ENCODE measurements at places on chromosomes 6 and 20.

GRCh38 chr6:3743541-3743940, 8.0 kb downstream of the PXDC1 start:
- DNase-seq: no peak

DNA sequence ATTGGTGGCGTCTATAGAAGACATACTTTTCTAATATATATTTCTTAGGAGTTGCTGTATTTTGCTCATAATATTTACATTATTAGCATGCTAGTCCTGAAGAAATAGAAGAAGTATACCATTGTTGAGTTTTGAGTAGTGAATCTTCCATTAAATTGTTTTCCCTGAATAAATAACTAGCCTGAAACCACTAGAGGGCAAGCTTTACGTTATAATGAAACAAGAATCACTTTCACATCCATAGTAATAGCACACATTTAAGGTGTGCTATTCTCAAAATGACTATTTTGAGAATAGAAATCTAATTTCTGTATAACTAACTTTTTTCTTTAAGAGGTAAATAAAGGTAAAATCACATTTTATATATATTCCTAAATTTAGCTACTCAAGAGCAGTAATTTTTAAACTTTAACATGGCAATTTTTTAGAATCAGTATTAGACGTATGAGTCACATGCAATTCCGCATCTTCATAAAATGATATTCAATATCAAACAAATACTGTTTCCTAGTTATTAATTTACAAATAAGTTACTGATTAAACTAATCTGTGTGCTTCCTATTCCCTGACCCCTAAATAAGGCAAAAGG, 213.2 kb upstream of the MANEA start:
- peak; percentile 58 for DNase-seq

GRCh38 chr20:63695424-63696305, 787 bp upstream of the TNFRSF6B start:
- no peak for DNase-seq

- DNase-seq: no peak
Observed at GRCh38 chr20:59812286-59813125, 120.9 kb downstream of the SYCP2 start.

DNA sequence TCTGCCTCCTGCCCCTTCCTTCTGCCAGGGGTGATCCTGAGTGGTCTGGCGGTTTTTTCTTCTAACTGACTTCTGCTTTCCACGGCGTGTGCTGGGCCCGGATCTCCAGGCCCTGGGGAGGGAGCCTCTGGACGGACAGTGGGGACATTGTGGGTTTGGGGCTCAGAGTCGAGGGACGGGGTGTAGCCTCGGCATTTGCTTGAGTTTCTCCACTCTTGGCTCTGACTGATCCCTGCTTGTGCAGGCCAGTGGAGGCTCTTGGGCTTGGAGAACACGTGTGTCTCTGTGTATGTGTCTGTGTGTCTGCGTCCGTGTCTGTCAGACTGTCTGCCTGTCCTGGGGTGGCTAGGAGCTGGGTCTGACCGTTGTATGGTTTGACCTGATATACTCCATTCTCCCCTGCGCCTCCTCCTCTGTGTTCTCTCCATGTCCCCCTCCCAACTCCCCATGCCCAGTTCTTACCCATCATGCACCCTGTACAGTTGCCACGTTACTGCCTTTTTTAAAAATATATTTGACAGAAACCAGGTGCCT, 10.2 kb downstream of the SLC29A1 start:
- no peak for DNase-seq

DNA sequence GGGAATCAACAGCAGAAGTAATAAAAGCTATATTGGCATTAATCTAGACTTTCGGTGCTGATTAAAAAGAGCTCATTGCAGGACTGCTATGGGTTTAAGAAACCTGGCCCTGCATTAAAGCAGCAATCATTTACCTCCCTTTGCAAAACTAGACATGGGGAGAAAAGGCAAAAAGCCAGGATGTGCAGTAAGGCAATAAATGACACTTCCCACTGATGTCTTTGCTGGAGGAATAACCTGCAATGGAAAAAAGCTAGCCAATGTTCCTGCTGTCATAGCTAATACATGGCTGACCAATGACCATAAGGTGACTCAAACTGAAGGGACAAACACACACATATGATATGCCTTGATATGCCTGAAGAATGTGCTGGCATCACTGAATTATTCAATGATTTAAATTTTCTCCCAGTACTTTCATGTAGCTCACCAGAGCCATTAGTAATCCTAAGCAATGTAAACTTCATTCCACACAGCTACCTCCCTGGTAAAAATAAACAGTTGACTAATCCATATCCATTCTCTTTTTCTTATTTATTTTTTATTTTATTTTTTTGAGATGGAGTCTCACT, 8.7 kb downstream of the DNAAF9 start:
- no peak for DNase-seq

- no peak for DNase-seq
Observed at GRCh38 chr6:86619428-86619827, 317.9 kb upstream of the HTR1E start.

GRCh38 chr20:47855799-47856198, 70.5 kb upstream of the SULF2 start:
- no peak for DNase-seq

Measured in hematopoietic multipotent progenitor cell treated with erythropoietin and hydrocortisone succinate and interleukin-3 and kit ligand, for 6 days (in vitro differentiated cells).